ENCODE measurements at places on chromosomes 6 and 20.

- no peak for DNase-seq
Measured at GRCh38 chr6:165751486-165751885, 88.4 kb upstream of the PDE10A start.

GRCh38 chr6:14408446-14408845 is 290.9 kb downstream of the CD83 start:
- DNase-seq = no peak

DNA sequence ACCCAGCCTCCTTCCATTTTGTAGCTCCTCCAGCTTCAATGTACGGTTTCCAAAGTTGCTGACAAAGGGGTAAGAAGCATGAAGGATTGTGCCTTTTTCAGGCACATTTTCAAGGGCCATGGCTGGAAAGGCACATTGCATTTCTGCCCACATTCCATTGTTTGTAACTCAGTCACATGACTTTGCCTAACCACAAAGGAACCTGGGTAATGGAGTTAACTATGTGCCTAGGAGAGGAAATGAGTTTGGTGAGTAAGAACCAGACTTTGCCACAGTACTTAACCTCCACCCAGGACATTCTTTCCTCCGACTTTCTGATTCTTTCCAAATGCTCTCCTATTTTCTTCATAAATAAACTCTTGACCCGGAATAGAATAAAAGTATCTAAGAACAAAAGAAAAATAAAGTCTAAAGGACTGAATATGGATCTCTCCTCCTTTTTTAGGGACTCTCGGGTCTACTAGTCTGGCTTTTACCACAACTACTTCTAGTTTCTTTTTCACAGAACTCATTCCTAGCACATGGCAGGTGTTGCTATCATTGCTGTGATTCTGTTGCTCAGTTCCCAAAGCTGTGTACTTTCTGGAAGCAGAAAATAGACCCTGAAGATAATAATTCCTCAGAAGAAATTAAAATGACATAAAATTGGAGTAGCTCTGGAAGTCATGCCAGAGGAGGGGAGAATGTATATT is 81.5 kb upstream of the ISM1 start:
- no peak for DNase-seq

DNA sequence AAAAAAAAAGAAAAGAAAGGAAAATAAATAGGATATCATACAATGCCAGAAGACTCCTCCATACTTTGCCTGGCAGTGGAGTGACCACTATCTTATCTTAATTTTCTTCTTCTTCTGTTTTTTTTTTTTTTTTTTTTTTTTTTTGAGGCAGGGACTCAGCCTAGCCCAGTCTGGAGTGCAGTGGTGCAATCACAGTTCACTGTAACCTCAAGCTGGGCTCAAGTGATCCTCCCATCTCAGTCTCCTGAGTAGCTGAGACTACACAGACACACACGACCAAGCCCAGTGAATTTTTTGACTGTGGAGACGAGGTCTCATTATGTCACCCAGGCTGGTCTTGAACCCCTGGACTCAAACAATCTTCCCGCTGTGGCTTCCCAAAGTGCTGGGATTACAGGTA is 17.1 kb upstream of the MMP9 start:
- DNase-seq = no peak

All from CD4-positive, alpha-beta T cell treated with Interleukin-1 beta for 1 hour (primary cell).